ENCODE measurements at places on chromosomes 6 and 20.

GRCh38 chr6:137588472-137588871, 94.3 kb upstream of the OLIG3 start:
- no peak overlapping the region for H3K4me3 ChIP-seq
- H3K36me3 ChIP-seq, result no peaks in the 10 kb centered on the region
- no peak for DNase-seq
- H3K27ac ChIP-seq, result no peak overlapping the region
- H3K4me1 ChIP-seq, result no peaks in the 10 kb centered on the region

DNA sequence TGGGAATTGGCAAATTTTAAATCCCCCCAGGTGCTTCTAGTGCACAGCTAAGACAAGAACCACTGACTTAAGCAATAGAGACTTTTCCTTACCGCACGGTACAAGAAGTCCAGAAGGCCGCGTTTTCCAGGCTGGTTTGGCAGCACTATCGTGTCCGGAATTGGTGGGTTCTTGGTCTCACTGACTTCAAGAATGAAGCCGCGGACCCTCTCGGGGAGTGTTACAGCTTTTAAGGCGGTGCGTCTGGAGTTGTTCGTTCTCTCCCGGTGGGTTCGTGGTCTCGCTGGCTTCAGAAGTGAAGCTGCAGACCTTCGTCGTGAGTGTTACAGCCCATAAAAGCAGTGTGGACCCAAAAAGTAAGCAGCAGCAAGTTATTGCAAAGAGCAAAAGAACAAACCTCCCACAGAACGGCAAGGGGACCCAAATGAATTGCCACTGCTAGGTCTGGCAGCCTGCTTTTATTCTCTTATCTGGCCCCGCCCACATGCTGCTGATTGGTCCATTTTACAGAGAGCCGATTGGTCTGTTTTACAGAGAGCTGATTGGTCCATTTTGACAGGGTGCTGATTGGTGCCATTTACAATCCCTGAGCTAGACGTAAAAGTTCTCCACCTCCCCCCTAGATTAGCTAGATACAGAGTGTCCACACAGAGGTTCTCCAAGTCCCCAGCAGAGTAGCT, 264.5 kb downstream of the PREX1 start:
- H3K4me1 ChIP-seq, result no peaks in the 10 kb centered on the region
- no peak for DNase-seq
- H3K4me3 ChIP-seq, result no peak overlapping the region

- H3K4me3 ChIP-seq, result no peak overlapping the region
- DNase-seq, result no peak
- H3K4me1 ChIP-seq, result no peaks in the 10 kb centered on the region
These were observed 125.5 kb downstream of the THEMIS start for GRCh38 chr6:127775371-127775770.

- no peaks in the 10 kb centered on the region for H3K4me1 ChIP-seq
- no peaks in the 10 kb centered on the region for H3K27me3 ChIP-seq
- H3K36me3 ChIP-seq, result no peaks in the 10 kb centered on the region
- no peak overlapping the region for H3K4me3 ChIP-seq
These were observed 296.0 kb downstream of the CDH4 start for GRCh38 chr20:61548069-61548468.

GRCh38 chr6:170135821-170136471, 154.9 kb downstream of the DLL1 start:
- no peaks in the 10 kb centered on the region for H3K36me3 ChIP-seq
- no peak for DNase-seq
- H3K27ac ChIP-seq, result no peak overlapping the region

DNA sequence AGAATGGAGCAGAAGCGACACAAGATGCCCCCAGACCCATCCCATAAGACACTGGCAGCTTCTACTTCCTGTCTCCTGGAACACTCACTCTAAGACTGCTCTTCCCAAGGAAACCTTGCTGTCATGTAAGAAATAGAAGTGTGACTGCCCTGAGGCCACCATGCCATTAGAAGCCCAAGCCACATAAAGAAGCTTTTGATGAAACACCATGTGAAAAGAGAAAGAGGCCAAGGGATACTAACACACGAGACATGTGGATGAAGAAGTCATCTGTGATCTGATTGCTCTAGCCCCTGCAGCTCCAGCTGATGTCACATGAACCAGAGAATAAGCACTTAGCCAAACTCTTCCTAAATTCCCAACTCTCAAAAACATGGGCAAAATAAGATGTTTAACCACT, 117.9 kb upstream of the PCSK2 start:
- H3K4me1 ChIP-seq, result no peaks in the 10 kb centered on the region
- no peak for DNase-seq
- H3K27ac ChIP-seq, result no peak overlapping the region
- no peaks in the 10 kb centered on the region for H3K36me3 ChIP-seq
- H3K27me3 ChIP-seq, result no peaks in the 10 kb centered on the region

GRCh38 chr6:162056745-162057144, 670.8 kb downstream of the PRKN start:
- DNase-seq, result no peak
- no peaks in the 10 kb centered on the region for H3K27me3 ChIP-seq
- peaks cover 8% of the 10 kb centered on the region for H3K36me3 ChIP-seq
- H3K4me1 ChIP-seq, result peaks cover 30% of the 10 kb centered on the region
- no peak overlapping the region for H3K4me3 ChIP-seq

GRCh38 chr6:154206996-154207395, 149.6 kb downstream of the IPCEF1 start:
- no peaks in the 10 kb centered on the region for H3K4me1 ChIP-seq
- no peak overlapping the region for H3K4me3 ChIP-seq
- H3K36me3 ChIP-seq, result no peaks in the 10 kb centered on the region
- no peak for DNase-seq
- H3K27me3 ChIP-seq, result peaks cover 19% of the 10 kb centered on the region

DNA sequence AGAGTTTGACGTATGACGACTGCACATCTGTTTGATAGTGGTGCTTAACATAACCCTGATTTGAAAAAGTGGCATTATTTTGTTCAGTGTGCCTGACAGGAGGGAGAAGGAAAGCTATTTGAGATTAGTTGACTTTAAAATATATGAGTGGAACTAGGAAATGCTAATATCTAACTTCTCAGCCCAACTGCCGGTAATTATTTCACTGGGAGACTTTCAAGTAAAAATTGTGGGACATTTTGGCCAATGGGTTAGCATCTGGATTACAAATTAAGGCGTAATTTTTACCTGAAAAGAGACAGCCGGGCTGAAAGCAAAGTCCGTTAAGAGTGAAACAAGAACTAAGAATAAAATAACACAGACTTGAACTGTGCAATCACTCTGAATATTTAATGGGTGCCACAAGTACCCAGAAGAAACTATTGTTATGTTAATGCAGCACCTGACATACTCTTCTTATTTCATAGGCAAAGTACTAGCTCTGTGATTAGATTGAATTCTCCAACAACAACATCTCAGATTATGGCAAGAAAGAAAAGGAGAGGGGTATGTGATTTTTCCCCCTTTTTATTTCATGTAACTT, 2.0 kb downstream of the HEY2 start:
- DNase-seq, result no peak
- H3K27me3 ChIP-seq, result peaks cover 50% of the 10 kb centered on the region
- peaks cover 26% of the 10 kb centered on the region for H3K36me3 ChIP-seq
- H3K27ac ChIP-seq, result no peak overlapping the region

- no peaks in the 10 kb centered on the region for H3K36me3 ChIP-seq
- no peaks in the 10 kb centered on the region for H3K27me3 ChIP-seq
- no peak overlapping the region for H3K27ac ChIP-seq
- H3K4me1 ChIP-seq, result peaks cover 42% of the 10 kb centered on the region
These were observed 139.4 kb upstream of the HMGN3 start for GRCh38 chr6:79373880-79374279.

DNA sequence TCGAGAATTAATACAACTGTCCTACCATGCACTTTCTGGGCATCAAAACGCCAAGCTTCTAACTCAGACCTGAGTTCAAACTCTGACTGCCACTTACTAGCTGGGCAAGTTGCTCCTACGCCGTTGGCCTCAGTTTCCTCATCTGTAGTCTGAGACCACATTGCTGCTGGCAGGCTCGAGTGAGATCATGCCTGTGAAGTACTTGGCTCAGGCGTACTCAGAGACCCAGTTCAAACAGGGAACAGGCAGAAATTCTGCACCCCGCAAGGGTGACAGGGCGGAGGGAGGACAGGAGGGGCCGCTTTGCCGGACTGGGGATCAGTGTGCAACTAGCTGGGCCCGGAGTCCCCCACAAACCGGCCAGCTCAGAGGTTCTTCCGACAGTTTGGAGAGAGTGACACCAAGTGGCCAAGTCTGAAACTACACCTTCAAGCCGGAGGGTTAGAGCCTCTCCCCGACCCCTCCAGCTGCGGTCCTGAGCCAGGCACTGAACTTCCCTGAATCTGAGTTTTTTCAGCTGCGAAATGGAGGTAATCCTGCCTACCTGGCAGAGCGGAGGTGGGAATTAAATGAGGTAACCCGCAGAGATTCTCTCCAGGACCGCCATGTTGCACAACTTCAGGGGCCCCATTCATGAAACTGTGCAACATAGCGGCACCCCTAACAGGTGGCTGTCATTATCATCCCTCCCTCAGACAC, 46.0 kb upstream of the PTPN1 start:
- H3K4me1 ChIP-seq, result peaks cover 22% of the 10 kb centered on the region
- no peak overlapping the region for H3K27ac ChIP-seq
- peak overlapping the region; percentile 39 for H3K4me3 ChIP-seq
- no peaks in the 10 kb centered on the region for H3K27me3 ChIP-seq
- peak; percentile 69 for DNase-seq
- H3K36me3 ChIP-seq, result no peaks in the 10 kb centered on the region

DNA sequence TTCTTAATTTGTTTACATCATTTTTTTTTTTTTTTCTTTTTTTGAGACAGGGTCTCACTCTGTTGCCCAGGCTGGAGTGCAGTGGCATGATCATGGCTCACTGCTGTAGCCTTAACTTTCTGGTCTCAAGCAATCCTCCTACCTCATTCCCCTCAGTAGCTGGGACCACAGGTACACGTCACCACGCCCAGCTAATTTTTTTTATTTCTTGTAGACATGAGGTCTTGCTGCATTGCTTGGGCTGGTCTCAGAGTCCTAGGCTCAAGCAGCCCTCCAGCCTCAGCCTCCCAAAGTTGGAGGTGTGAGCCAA, 30.3 kb downstream of the RPF2 start:
- peaks cover 9% of the 10 kb centered on the region for H3K4me1 ChIP-seq
- H3K27me3 ChIP-seq, result no peaks in the 10 kb centered on the region
- H3K36me3 ChIP-seq, result peaks cover 65% of the 10 kb centered on the region

DNA sequence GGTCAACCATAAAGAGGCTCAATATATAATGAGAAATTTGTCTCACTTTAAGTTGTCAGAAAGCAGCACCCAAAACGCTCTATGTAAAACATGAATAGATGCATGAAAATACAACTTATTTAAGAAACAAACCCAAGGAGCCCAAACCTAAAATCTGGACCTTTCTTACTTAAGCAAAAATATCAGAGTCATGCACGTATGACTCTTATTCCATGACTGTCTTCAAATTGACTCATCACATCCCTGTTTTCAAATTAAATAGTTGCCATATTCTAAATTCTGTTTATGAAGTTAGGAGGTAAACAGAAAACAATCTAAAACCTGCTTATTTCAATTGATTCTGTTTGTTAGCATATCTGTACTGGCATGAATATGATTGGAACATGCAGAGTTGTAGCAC, 42.1 kb downstream of the ANKRD6 start:
- H3K4me1 ChIP-seq, result peaks cover 16% of the 10 kb centered on the region
- H3K4me3 ChIP-seq, result peak overlapping the region; percentile 68
- DNase-seq, result no peak

DNA sequence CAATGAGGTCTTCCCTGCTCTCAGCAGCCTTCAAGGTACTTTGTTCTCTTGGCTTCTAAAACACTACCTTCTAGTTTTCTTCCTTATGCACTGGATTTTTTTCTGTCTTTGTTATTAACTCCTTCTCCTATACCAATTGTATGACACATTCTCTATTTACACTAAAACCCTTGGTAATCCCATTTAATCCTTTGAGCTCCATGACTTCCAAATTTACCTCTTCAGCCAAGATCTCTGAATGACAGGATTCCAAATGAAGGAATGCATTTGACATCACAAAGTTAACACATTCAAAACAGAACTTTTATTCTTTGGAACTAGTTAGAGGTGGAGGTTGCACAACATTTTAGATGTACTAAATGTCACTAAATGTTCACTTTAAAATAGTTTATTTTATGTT, 86.6 kb upstream of the SAMD5 start:
- no peaks in the 10 kb centered on the region for H3K36me3 ChIP-seq
- H3K27me3 ChIP-seq, result no peaks in the 10 kb centered on the region
- H3K4me1 ChIP-seq, result no peaks in the 10 kb centered on the region
- no peak overlapping the region for H3K27ac ChIP-seq
- DNase-seq, result no peak

DNA sequence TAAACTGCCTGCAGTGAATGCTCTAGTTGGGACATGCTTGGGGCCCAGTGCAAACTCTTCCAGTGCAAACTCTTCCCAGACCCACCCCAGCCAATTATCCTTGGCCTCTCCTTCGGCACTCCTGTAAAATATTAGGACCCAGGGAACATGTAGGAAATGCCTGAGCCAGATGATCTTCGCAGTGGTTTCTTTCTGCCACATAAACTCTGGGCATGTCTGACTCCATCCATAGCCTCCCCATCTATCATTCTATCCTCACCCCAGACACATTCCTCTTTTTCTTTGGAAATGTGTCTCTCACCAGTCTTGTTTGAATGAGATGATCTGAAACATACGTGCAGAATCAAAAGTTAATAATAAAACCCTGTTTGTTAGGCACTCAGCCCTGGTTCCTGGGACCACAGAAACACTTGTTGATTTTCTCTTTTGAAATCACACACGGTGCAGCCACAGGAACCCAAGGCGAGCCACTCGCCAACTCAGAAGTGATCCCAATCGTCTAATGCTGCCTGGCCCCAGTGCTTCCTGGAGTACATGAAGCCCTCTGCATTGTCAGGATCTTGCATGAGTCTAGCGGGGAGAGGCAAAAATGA, 108.9 kb upstream of the CST7 start:
- no peaks in the 10 kb centered on the region for H3K4me1 ChIP-seq
- no peak for DNase-seq
- H3K36me3 ChIP-seq, result no peaks in the 10 kb centered on the region

GRCh38 chr20:8272766-8273165, 140.7 kb downstream of the PLCB1 start:
- H3K4me3 ChIP-seq, result no peak overlapping the region
- H3K36me3 ChIP-seq, result no peaks in the 10 kb centered on the region
- no peaks in the 10 kb centered on the region for H3K27me3 ChIP-seq

DNA sequence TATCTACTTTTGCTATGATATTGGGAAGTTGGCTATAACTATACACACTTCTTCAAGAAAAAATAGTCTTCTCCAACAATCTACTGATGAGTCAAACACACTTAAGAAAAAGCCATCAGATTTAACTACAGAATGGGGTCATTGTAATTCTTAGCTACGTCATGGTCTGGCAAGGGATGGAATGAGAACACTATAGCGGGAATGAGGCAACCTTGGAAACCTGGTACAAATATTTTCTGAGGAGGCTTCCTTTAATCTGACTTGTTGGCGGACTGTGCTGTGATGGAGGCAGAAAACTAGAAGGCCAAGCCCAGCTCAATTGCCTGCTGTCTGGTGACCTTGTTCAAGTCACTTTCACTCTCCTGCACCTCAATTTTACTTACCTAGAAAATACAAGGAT, 586.8 kb upstream of the JAG1 start:
- H3K27me3 ChIP-seq, result no peaks in the 10 kb centered on the region
- peaks cover 14% of the 10 kb centered on the region for H3K4me1 ChIP-seq
- peaks cover under 1% of the 10 kb centered on the region for H3K36me3 ChIP-seq
- no peak for DNase-seq

Data from Calu3 (cell line).